Glutamatergic neuron (in vitro differentiated cells): ENCODE measurements at places on chromosomes 6 and 20. TPM values are rescaled to one million over a fixed set of nuclear protein-coding genes. Genes with fewer than 3 reads are reported as not detected.

GRCh38 chr6:43457643-43458042, 2.3 kb upstream of the DLK2 start:
- no peak overlapping the region for H3K27ac ChIP-seq
- no peak for DNase-seq
- peaks cover 19% of the 10 kb centered on the region for H3K27me3 ChIP-seq
- peaks cover 5% of the 10 kb centered on the region for H3K36me3 ChIP-seq

DNA sequence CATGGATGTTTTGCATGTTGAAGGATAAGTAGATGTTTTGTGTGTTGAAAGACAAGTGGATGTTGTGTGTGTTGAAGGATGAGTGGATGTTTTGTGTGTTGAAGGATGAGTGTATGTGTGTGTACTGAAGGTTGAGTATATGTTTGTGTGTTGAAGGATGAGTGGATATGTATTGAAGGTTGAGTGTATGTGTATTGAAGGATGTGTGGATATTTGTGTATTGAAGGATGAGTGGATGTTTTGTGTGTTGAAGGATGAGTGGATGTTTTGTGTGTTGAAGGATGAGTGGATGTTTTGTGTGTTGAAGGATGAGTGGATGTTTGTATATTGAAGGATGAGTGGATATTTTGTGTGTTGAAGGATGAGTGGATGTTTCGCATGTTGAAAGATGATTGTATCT, 325.0 kb downstream of the CDH4 start:
- H3K27me3 ChIP-seq = peaks cover 3% of the 10 kb centered on the region
- no peaks in the 10 kb centered on the region for H3K36me3 ChIP-seq
- no peak for DNase-seq
- H3K4me3 ChIP-seq = no peak overlapping the region

DPPA5 gene
- total RNA-seq = not detected

GRCh38 chr6:79453558-79454042, 83.6 kb downstream of the LCA5 start:
- no peaks in the 10 kb centered on the region for H3K27me3 ChIP-seq
- H3K4me1 ChIP-seq = no peaks in the 10 kb centered on the region
- no peak for DNase-seq

DNA sequence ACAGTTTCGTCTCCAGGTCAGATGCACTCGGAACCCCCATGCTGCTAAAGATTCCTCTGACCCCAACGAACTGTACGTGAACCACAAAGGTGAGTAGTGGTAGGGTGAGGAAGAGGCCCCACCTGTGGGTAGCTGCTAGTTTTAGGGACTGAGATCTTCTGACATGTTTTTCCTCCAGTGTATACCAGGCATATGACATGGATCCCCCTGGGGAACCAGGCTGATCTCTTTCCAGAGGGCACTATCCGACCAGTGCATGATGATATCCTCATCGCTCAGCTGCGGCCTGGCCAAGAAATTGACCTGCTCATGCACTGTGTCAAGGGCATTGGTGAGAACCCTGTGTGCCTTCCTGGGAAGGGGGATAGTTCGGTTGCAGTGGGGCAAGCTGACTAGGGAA, 3.2 kb downstream of the POLR1C start:
- no peak overlapping the region for H3K27ac ChIP-seq
- no peak for DNase-seq
- peaks cover 3% of the 10 kb centered on the region for H3K36me3 ChIP-seq
- peaks cover 5% of the 10 kb centered on the region for H3K27me3 ChIP-seq
- no peak overlapping the region for H3K4me3 ChIP-seq
